ENCODE measurements at places on chromosomes 13 and 19.

DNA sequence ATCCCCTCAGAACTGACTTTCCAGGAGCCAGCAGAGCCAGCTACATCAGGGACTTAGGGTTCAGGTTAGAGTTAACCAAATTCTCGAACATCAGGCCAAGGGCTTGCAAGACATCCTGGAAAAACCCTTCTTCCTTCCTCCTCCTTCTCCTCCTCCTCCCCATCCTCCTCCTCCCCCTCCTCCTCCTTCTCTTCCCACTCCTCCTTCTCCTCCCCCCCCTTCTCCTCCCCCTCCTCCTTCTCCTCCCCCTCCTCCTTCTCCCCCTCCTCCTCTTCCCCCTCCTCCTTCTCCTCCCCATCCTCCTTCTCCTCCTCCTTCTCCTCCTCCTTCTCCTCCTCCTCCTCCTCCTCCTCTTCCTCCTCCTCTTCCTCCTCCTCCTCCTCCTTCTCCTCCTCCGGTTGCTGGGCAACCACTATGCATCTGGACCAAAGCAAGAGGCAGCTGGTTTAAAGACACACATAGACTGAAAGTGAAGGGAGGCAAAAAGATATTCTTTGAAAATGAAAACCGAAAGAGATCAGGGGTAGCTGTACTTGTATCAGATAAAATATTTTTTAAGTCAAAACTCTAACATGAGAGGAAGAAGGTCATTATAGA, 5.9 kb upstream of the CCL25 start:
- no peak for DNase-seq

DNA sequence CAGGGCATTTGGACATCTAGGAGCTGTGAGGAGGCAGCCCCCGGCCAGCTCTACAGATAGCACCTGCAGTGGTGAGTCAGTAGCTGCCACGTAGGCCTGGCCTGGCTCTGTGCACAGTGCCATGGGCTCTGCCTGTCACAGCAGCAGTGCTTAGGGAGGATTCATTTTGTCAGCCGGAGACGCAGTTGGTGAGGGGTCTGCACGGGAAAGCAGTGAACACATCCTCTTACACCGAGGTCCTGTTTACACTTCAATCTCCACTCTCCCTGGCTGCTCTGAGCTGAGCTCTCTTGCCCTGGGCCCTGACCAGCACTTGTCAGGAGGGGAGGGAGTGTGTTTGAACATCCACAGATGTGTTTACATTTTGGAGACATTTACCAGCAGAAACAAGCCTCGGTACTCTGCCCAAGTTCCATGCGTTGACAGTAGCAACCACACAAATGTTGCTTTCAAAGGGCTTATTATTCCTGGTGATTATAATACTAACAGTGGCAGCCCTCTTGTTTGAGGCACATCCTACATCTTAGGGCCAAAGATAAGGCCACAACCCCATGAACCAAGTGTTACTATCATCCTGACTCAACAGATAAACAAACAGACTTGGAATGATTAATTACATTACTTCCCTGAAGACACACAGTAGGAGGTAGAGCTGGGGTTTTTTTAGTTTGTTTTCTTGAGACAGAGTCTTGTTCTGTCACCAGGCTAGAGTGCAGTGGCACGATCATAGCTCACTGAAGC, 148.9 kb downstream of the USP12 start:
- DNase-seq, result peak; percentile 48

- no peak for DNase-seq
These were observed 7.0 kb downstream of the SBNO2 start for GRCh38 chr19:1166872-1167573.

- no peak for DNase-seq
These were observed 8.0 kb upstream of the RPS15 start for GRCh38 chr19:1430246-1430645.

DNA sequence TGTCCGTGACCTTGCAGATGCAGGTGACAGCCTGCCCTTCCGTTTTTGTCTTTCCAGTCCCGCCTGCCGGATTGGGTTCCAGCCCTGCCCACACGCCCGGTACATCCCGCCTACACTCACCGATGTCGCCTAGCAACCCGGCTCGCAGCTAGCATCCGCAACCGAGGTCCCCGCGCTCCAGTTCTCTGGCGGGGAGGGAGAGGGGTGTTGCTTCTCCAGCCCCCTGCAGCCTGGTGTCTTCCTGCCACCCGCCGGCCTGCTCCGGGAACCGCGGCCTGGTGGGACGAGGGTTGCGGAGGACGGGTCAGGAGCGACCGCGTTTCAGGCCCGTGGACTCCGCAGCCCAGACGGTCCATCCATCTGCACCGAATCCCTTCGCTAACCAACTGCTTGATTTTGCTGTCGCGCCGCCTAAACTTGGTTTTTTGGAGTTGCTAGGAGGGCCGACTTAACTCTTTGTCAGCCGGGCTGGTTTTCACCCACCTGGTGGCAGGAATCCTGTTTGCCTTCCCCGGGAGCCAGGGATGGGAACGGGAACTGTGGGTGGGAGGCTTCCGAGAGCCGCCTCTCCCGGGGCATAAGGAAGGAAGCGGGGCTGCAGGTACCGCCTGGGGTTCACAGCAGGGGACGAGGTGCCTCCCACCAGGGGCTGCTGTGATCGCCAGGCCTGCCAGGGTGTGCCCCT, 15.4 kb upstream of the MATK start:
- peak; percentile 65 for DNase-seq

DNA sequence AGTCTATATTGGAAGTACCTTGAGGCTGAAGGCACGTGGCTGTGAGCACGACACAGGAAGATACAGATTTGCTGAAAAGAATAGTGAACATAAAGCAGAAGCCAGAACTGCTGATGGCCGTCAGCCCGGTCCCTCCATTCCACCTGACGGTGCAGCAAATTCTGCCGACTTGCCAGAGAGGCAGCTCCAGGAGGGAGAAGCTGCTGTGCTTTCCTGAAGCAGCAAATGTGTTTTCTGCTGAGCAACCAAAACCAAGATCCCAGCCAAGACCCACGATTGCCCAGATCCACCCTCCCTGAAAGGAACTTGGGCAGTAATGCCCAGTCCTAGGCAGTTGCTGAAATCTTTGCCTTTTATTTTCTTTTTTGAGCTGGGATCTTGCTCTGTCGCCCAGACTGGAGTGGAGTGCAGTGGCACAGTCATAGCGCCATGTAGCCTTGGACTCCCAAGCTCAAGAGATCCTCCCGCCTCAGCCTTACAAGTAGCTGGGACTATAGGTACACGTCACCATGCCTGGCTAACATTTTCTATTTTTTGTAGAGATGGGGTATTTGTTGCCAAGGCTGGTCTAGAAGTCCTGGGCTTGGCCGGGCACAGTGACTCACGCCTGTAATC, 7.0 kb upstream of the RCN3 start:
- no peak for DNase-seq

DNA sequence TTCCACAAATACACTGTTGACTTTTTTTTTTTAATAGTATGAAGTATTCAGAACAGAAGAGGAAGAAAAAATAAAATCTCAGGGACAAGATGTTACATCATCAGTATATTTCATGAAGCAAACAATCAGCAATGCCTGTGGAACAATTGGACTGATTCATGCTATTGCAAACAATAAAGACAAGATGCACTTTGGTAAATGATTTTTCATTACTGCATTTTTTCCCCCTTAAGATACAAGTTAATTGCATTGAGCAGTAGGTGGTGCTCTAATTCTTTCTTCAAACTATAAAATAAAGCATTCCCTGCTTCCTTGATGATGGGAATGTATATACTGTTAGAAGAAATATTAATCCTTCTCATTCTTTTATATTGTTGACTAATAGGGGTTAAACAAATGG, 17.1 kb downstream of the UCHL3 start:
- no peak for DNase-seq

DNA sequence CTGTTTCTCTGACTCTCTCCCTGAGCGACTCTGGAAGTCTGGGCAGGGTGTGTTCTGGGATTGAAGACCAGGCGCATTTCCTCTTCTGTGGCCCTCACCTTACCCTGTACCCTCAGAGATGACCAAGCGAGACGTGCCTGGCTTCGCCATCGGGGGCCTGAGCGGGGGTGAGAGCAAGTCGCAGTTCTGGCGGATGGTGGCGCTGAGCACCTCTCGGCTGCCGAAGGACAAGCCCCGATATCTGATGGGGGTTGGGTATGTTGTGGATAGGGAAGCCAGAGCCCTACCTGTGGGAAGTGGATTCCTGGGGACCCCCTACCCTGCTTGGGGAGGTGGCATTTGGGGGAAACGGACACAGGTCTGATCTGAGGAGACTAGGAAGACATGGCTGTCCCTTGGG, 5.8 kb upstream of the DNM2 start:
- DNase-seq, result no peak

- DNase-seq, result no peak
These were observed 28.5 kb upstream of the ASF1B start for GRCh38 chr19:14164724-14165493.

GRCh38 chr13:63774133-63774532, 2358.5 kb upstream of the PCDH20 start:
- no peak for DNase-seq

DNA sequence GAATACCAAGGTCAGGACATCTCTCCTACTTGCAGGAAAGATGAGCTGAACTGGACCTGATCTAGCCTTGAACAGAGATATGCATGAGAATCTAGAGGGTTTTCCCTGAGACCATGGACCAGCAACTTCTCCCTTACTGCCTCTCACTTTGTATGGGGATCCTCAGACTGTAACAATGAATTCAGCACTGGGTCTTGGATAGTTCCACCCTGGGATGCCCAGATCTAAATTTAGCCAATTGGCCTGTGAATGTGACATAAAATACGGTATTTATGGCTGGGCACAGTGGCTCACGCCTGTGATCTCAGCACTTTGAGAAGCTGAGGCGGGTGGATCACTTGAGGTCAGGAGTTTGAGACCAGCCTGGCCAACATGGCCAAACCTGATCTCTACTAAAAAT, 15.3 kb upstream of the LILRA2 start:
- DNase-seq, result no peak

GRCh38 chr19:28586474-28586873, 626.5 kb downstream of the UQCRFS1 start:
- no peak for DNase-seq

DNA sequence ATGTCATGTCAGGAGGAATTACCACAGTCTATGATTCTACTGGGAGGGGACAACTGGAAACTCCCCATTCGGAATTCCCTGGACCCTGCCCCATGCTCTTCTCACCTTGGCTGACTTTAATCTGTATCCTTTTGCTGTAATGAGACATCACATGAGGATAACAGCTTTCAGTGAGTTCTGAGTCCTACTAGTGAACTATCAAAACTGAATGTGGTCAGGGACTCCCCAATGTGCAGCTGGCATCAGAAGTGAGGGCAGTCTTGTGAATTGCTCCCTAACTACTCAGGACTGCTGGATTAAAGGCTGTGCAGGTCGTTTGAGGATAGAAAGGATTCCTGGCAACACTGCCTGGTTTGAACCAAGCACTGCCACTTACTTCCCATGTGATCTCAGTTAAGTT, 15.2 kb downstream of the SIGLEC7 start:
- no peak for DNase-seq

DNA sequence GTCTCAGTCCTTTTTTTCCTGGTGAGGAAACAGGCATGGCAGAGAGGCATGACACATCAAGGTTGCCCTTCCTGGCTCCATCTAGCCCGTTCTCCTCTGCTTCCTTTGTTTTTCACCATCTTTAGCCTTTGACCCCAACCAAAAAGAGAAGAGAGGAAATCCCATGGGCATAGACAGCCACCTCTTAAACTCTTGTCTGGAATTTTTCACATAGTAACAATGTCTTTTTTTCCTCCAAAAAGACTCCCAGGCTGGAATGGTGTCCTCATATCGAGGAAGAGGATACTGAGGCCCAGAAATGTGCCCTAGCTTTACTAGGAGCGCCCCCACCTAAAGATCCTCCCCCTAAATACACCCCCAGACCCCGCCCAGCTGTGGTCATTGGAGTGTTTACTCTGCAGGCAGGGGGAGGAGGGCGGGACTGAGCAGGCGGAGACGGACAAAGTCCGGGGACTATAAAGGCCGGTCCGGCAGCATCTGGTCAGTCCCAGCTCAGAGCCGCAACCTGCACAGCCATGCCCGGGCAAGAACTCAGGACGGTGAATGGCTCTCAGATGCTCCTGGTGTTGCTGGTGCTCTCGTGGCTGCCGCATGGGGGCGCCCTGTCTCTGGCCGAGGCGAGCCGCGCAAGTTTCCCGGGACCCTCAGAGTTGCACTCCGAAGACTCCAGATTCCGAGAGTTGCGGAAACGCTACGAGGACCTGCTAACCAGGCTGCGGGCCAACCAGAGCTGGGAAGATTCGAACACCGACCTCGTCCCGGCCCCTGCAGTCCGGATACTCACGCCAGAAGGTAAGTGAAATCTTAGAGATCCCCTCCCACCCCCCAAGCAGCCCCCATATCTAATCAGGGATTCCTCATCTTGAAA, at the start of gene GDF15:
TSS of gene GDF15 (plus strand) at position 484 of the 868 bp plus-strand sequence. CDS start at position 516, 32 bp downstream.
- no peak for DNase-seq

- DNase-seq, result no peak
These were observed 553.9 kb downstream of the RFC3 start for GRCh38 chr13:34371645-34372395.

GRCh38 chr13:26679411-26680122, 81.0 kb downstream of the GPR12 start:
- DNase-seq, result no peak

DNA sequence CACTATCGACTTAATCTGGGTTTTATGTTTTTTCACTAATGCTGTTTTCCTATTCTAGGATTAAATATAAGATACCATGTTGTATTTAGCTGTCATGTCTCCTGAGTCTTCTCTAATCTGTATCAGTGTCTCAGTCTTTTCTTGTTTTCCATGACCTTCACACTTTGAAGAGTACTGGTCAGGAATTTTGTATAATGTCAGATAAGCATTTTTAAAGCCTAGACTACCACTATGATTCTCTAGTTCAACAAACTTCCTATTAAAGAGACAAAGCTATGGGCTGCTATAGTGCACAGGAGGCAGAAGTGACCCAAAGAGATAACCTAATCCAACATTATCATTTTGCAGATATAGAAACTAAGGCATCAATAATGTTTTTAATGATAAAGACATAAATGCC, 63.0 kb upstream of the ZDHHC20 start:
- no peak for DNase-seq

- no peak for DNase-seq
These were observed 18.4 kb upstream of the RCBTB2 start for GRCh38 chr13:48551329-48551728.

GRCh38 chr13:111175935-111176334, 60.8 kb downstream of the ARHGEF7 start:
- DNase-seq, result no peak

GRCh38 chr19:52943134-52943883, 19.4 kb downstream of the ZNF816 start:
- DNase-seq, result no peak

DNA sequence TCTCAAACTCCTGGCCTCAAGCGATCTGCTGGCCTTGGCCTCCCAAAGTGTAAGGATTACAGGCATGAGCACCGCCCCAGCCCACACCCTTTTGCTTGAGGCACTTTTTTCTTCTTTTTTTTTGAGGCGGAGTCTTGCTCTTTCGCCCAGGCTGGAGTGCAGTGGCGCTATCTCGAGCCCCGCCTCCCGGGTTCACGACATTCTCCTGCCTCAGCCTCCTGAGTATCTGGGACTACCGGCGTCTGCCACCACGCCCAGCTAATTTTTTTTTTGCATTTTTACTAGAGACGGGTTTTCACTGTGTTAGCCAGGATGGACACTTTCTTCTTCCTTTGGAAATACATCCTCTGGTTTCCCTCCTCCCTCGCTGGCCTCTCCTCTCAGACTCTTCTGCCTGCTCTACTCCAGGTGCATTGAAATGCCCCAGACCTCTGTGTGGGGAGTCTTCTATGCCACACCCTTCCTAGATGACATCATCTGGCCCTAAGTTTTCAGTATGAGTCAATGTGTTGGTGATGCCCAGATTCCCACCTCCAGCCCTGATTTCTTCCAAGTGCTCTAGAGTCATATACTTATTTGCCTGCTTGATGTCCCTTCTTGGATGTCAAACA, 20.7 kb upstream of the TPT1 start:
- no peak for DNase-seq

Data from NCI-H510A (cell line).